ENCODE measurements at places on chromosomes 11 and 22. TPM values are rescaled to one million over a fixed set of nuclear protein-coding genes. Genes with fewer than 3 reads are reported as not detected.

Gene CHRM4
- total RNA-seq, result 1.2 TPM

Gene MCM5
- 8.1 TPM for total RNA-seq

Gene POLD4
- 1.5 TPM for total RNA-seq

Gene SYT8
- total RNA-seq, result not detected

Gene NPAS4
- 10.1 TPM for total RNA-seq

Gene OVOL1
- under 0.01 TPM for total RNA-seq

Gene CREB3L1
- total RNA-seq, result 1.7 TPM

Gene MSANTD4
- 54.3 TPM for total RNA-seq

Gene CRYBB2
- total RNA-seq, result 0.25 TPM

Gene SCGB1D2
- total RNA-seq, result not detected

Gene ROBO3
- total RNA-seq, result 4.7 TPM

Measured in temporal lobe (tissue), 4 donors.